ENCODE measurements at places on chromosomes 11 and 22.

DNA sequence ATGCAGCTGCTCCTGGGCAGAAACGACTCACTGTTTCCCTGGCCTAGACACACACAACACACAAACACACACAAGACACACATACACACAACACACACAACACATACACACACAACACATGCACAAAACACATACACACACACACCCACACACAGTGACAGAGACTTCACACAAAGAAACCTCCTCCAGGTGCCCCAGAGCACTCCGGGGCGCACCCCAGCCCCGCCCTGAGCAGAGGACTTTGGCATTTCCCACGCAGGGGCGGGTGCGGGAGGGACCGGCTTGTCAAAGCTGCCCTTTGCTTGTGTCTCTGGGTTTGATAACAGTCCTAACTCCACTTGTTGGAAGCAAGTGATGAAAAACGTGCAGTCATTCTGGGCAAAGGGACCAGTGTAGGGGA is 6.5 kb downstream of the APOBEC3A start:
- DNase-seq, result no peak

DNA sequence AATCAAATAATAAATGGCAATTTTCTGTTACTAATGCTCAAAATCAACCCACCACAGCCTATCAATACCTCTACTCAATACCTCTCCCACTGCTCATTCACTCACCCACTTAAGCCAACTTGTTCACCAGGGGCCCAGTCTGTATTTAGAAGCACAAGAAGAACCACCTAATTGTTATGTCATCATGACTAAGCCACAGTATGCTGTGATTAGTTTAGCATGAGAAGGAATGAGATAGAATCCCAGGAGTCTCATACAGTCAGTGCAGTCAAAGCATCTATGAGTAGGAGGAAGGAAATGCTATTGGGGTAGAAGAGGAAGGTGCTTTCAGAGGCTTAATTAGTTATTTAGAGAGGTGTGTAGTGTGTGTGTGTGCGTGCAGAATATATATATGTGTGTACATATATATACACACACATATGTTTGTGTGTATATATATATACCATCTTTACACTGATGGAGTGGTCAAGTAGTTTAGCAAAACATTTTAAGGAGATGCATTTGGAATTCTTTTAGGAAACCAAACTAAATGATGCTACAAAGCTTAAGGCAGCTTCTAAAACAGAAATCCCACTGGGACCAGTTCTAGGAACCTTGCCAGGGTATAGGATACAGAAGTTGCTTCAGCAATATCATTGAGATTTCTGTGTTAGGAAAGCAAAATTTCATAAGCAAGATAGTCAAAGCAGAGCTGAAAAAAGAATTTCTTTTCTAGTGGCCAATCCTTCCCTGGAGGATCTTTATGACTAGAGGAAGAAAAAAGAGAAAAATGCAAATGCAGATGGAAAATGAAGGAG is 27.5 kb downstream of the KCNA4 start:
- DNase-seq, result peak; percentile 44

GRCh38 chr11:106552694-106553203 is 465.5 kb downstream of the GUCY1A2 start:
- no peak for DNase-seq

GRCh38 chr11:7691759-7692350 is 14.4 kb downstream of the OVCH2 start:
- peak; percentile 30 for DNase-seq

DNA sequence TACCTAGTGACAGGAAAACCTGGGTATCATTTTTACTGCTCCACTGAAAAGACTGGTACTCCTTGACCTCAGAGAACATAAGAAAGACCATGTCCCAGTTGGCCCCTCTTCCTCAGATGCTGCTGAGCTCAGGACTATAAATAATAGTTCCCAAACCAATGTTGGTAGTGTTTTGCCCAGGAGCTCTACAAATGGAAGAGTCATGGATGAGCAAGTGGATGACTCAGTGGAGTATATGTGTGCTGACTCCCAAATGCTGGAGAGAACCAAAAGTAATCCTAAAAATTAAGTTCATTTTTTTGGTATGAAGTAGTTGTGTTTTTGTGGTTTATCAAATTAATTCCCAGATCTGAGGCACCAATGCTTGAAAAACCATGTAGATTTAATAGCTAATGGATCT is 482.0 kb downstream of the KCNA4 start:
- no peak for DNase-seq

DNA sequence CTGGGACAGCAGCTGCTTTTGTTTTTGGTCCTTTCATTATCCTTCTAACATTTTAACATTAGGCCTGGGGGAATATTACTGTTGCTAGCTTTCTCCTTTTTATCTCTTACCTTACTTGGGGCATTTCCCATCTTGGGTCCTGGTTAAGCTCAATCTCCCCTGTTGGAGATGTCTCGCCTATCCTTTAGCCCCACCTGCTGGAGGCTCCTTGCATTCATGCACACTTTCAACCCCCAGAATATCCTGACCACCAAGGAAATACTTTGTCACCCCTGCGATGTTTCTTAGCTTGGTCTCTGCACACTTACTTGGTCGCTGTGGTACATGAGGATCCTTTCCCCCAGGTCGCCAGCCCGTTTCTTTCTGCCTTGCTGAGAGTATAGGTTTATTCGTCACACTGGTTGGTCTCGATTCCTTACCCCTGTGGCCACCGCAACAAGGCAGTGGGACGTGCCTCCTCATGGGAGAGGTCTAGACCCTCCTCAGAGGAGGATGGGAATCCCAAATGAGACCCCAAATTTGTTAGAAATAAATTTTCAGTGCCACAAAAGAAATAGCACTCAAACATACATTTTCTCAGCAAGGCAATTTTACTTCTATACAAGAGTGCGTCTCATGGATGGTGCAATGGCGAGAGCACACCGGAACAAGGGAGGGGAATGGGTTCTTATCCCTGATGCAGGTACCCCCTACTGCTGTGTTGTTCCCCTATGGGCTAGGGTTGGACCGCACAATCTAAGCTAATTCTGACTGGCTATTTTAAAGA is 5.4 kb upstream of the TXN2 start:
- peak; percentile 60 for DNase-seq

GRCh38 chr11:11660363-11660740 is 38.5 kb upstream of the GALNT18 start:
- no peak for DNase-seq

DNA sequence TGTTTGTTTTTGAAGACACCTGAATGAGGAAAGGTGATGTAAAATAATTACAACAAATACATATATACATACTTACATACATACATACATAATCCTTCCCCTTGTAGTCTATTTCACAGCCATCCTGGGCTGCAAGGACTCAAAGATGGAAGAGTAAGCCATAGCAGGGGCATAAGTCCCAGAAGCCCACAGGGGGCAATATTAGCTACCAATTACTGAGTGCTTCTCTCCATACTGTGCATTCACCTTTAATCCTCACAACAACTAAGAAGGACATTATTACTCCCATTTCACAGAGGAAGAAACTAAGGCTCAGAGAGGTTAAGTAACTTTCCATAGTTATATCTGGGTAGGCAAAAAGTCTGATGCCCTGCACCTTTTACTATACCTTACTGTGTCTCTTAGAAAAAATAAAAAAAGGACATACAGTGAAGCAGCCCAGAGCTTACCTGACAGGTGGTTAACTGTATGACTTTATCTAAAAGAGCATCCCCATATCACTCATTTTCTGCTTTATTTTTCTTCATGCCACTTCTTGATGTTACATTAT is 2.7 kb downstream of the SERGEF start:
- DNase-seq, result no peak

DNA sequence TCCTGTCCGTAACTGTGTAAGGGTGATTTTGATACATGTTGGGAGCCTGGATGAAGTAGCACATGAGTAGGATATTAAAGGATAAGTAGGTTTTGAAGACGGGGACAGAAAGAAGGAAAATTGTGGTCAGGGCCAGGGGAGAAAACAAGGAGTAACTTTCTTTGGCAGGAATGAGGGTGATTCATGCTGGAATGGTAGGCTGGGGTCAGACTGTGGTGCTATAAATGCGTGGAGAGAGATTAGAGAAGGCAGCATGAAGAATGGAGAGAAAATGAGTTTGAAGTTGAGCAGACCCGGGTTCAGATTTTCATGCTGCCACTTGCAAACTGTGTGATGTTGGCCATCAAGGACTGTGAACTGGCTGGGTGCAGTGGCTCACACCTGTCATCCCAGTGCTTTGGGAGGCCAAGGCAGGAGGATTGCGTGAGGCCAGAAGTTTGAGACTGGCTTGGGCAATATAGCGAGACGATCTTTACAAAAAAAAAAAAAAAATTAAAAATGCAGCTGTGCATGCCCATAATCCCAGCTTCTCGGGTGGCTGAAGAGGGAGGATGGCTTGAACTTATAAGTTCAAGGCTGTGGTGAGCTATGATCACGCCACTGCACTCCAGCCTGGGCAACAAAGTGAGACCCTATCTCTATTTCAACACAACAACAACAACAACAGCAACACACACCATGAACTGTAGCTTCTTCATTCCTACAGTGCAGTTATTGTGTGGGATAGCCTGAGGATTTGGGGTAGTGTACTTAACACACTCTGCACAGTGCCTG is 22.3 kb downstream of the ZBTB16 start:
- peak; percentile 89 for DNase-seq

- DNase-seq, result no peak
Observed at GRCh38 chr11:87193756-87194470, 156.2 kb downstream of the TMEM135 start.

DNA sequence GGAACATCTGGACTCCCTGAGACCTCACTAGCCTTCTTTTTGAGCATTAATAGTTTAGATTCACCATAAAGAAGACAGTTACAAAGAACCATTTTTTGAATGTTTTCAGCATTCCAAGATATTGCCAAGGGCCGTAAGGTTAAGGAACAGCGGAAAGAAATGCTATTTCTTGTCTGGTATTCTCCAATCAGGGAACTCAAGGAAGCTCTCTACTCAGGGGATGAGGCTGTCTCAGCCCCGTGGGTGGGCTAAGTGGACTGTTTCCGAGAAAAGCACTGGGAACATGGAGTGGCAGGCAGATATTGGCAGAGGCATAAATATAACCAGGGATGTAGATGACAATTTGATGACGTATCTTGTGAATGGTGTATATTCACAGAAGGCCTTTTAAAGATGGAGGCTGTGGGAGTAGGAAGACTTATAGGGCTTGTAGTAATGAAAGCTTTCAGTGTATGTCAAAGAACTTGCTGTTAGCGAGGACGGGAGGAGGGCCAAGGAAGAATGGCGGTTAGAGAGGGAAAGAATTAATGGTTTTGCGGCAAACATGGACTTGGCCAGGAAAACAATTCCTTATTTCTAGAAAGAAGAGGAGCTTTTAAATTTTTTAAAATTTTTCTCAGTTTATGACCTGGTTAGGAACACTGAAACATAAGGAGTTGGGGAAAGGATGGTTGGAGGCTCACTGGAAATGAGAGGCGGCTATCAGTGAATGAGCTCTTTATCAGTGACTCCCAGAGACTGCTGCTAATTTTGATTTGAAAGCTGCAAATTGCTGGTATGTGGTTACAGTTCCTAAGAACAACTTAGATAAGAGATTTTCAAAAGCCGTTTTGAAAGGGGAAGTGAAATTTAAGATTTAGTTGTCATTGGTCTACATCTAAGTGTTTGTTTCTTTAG is 64.6 kb downstream of the ST3GAL4 start:
- peak; percentile 91 for DNase-seq

DNA sequence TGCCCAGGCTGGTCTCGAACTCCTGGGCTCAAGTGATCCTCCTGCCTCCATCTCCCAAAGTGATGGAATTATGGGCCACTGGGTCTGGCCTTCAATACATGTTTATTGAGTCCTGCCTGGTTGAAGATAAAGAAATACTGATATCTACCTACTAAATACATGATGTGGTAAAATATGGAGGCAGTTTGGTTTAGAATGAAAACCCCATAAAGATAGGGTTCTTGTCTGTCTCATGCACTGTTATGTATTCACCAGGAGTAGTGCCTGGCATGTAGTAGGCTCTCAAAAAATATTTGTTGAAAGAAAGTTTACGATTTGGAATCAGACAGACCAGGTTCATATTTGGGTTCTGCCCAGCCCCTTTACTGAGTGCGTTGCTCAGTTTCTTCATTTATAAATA is 21.1 kb downstream of the STIM1 start:
- DNase-seq, result no peak

DNA sequence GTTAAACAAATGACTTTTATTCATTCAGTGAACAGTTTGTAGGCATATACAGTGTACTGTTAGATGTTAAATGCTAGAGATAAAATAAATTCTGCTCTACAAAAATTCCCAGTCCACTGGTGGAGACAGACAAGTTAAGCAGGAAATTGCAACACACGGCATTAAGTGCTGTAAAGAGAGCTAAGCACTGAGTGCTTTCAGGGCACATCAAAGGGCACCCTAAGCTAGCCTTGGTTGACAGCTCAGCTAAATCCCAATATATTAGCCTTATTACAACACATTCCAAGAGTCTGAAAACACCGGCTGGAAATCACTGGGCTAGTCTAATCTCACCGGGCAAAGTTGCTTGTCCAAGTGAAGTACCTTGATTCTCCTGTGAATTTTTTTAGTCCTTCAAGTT is 55.1 kb downstream of the NOX4 start:
- peak; percentile 48 for DNase-seq

DNA sequence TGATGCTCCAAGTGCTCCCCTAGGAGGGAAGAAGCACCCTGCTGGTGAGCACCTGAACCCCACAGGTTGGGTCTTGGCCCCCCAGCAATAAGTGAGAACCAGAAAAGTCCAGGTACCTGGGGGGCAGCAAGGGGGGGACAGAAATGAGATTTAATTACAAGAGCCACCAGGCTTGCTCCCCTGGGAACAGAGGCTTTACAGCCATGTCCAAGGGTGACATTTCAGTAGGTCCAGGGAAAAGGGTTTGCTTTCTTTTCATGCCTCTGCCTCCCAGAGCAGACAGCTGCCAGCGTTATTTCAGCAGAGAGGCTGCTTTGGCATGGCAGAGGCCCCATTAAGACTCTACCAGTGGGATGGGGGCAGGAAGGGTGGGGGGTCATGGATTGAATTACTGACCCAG is 437.7 kb downstream of the BUD13 start:
- DNase-seq, result no peak

GRCh38 chr11:13287036-13287435 is 9.4 kb downstream of the BMAL1 start:
- DNase-seq, result no peak

DNA sequence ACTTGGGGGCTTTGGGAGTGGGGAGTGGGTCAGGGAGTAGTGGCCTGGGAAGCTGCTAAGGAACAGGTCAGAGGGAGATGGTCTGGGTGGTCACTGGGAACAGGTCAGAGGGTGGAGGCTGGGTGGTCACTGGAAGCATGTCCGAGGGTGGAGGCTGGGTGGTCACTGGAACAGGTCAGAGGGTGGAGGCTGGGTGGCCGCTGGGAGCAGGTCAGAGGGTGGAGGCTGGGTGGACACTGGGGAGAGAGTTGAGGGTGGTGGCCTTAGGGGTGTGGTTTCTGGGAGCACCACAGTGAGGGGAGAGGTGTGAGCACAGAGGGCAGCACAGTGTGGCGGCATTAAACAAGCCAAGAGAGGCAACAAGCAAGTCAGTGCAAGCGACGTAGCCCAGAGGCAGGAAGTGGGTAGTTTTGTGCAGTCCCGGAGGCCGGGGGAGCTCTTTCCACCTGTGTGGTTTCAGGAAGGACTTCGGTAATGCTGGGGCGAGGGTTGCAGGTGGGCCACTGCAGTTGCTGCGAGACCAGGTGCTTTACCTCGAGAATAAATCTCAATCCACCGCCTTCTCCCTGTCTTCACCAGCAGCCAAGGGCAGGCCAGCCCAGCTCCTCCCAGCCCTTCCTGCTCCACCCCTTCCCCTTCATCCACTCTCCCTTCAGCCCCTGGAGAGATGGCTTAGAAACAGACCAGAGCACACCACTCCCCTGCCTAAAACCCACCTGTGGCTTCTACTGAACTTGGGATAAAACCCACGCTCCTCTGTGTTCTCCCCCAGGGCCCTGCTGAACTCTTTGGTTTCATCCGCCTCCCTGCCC is 3.2 kb upstream of the CACNA1I start:
- DNase-seq, result no peak
